Stimulated activated memory B cell treated with anti-CD40 and anti-IgM and Interleukin-4, amounts not matched to agents 10 μg/mL and 1 μg/mL and 100 μg/mL, for 72 hours (primary cell): ENCODE measurements at places on chromosomes 3 and 15.

GRCh38 chr3:117404730-117405129 is 695.2 kb downstream of the TUSC7 start:
- no peaks in the 10 kb centered on the region for H3K4me1 ChIP-seq
- no peak for ATAC-seq
- H3K27ac ChIP-seq: no peak overlapping the region
- no peaks in the 10 kb centered on the region for H3K36me3 ChIP-seq

DNA sequence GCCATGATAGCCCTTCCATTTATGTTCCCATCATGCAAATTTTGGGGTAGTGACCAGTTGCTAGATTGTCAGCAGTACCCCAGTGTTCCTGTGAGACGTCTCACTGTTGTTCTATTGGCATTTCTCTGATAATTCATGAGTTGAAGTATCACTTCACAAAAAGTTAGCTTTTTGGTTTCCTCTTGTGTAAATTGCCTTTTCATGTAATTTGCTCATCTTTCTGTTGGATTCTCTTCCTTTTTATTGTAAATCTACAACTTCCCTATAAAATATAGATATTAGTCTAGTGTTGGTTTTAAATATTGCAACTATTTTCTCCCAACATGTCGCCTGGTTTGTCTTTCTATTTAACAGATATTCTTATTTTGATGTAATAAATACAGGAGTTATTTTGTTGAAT is 7.5 kb upstream of the A4GNT start:
- H3K27me3 ChIP-seq: peaks cover 22% of the 10 kb centered on the region
- H3K4me3 ChIP-seq: no peak overlapping the region
- peaks cover 25% of the 10 kb centered on the region for H3K4me1 ChIP-seq
- no peak for ATAC-seq

GRCh38 chr3:139636511-139636910 is 41.3 kb downstream of the NMNAT3 start:
- no peak for ATAC-seq
- no peak overlapping the region for H3K4me3 ChIP-seq
- H3K36me3 ChIP-seq: no peaks in the 10 kb centered on the region

- peaks cover 25% of the 10 kb centered on the region for H3K4me1 ChIP-seq
- no peak overlapping the region for H3K4me3 ChIP-seq
- ATAC-seq: no peak
Observed at GRCh38 chr3:194312743-194313281, 38.3 kb downstream of the CPN2 start.

GRCh38 chr3:17356585-17356984 is 385.8 kb downstream of the TBC1D5 start:
- no peaks in the 10 kb centered on the region for H3K4me1 ChIP-seq
- H3K27me3 ChIP-seq: no peaks in the 10 kb centered on the region
- no peak overlapping the region for H3K4me3 ChIP-seq
- peaks cover 36% of the 10 kb centered on the region for H3K36me3 ChIP-seq
- no peak for ATAC-seq

- no peak for ATAC-seq
- no peaks in the 10 kb centered on the region for H3K27me3 ChIP-seq
- no peak overlapping the region for H3K4me3 ChIP-seq
- H3K36me3 ChIP-seq: no peaks in the 10 kb centered on the region
- H3K4me1 ChIP-seq: no peaks in the 10 kb centered on the region
Observed at GRCh38 chr3:60917141-60917540, 334.1 kb downstream of the FHIT start.

DNA sequence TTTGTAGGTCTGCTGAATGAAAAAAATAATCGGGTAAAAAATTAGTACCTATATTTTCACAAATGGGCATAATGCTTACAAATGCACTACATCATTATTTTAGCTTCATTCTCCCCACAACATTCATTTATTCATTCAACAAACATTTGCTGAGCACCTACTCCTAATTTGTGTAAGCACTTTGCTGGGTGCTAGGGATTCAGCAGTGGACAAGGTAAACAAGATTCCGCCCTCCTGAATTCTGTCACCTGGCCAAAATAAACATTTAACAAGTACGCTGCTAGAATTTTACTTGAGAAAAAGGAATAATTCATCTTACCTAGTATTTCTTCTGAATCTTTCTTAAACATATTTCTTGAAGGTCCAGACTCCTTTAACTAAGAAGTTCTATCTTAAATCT is 72.1 kb downstream of the TIGIT start:
- no peak overlapping the region for H3K4me3 ChIP-seq
- peaks cover 19% of the 10 kb centered on the region for H3K36me3 ChIP-seq
- peaks cover 16% of the 10 kb centered on the region for H3K4me1 ChIP-seq

GRCh38 chr3:112605285-112605684 is 35.7 kb downstream of the CCDC80 start:
- H3K4me1 ChIP-seq: peaks cover 14% of the 10 kb centered on the region
- no peak overlapping the region for H3K4me3 ChIP-seq
- H3K36me3 ChIP-seq: no peaks in the 10 kb centered on the region
- H3K27ac ChIP-seq: no peak overlapping the region

DNA sequence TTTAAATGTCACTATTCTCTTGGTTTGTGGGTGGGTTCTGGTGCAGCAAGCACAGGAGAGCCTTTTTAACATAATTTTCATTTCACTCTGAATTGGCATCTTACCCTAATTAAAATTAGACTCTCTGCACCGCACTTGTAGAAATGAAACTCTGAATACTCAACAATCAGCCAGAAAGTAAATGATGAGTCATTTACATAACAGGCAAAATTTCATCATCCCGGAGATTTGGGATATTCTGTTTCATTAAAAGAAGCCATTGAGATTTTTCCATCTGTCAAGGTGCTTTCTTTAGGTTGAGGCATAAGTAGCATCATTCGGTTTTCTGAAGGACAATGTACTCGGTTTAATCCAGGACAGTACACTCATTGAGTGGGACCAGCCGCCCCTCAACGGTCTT is 111.0 kb downstream of the RFTN1 start:
- ATAC-seq: no peak
- H3K4me3 ChIP-seq: no peak overlapping the region
- H3K27ac ChIP-seq: no peak overlapping the region
- H3K4me1 ChIP-seq: peaks cover 51% of the 10 kb centered on the region

DNA sequence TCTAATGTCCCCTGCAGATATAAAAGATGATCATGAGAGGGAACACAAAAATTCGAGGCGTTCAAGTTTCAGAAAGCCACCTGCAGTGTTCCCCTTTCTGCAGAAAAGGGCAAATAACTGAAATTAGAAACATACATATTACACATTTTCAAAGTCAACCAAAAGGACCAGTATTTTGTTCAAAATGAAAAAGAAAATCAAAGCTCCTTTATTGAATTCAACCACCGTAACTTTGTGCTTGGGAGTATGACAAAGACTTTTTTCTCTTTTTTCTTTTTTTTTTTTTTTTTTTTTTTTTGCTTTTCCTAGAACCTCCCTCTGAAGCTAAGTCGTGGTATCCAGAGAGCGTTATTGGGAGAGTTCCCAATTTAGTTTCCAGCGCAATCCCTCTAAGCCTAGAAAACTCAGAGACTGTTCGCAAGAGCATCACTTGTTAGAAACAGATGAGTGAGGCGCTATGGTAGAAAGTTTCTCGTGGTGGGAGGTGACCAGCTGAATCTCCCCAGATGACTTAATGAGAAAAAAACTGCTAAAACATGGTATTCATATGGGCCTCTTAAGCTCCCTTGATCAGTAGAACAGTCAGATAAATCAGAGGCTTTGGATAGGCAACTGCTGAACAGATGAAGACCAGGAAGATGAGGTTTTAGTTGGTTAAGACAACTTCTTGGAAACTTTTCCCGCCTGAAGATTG is 77.4 kb downstream of the MB21D2 start:
- no peak overlapping the region for H3K4me3 ChIP-seq
- peaks cover 43% of the 10 kb centered on the region for H3K4me1 ChIP-seq
- peaks cover 7% of the 10 kb centered on the region for H3K36me3 ChIP-seq
- peaks cover 10% of the 10 kb centered on the region for H3K27me3 ChIP-seq
- peak overlapping the region; percentile 31 for H3K27ac ChIP-seq

- H3K27ac ChIP-seq: no peak overlapping the region
- no peak overlapping the region for H3K4me3 ChIP-seq
- H3K4me1 ChIP-seq: peaks cover 22% of the 10 kb centered on the region
- no peaks in the 10 kb centered on the region for H3K27me3 ChIP-seq
- ATAC-seq: no peak
Observed at GRCh38 chr3:4478261-4478660, 11.2 kb upstream of the SUMF1 start.

DNA sequence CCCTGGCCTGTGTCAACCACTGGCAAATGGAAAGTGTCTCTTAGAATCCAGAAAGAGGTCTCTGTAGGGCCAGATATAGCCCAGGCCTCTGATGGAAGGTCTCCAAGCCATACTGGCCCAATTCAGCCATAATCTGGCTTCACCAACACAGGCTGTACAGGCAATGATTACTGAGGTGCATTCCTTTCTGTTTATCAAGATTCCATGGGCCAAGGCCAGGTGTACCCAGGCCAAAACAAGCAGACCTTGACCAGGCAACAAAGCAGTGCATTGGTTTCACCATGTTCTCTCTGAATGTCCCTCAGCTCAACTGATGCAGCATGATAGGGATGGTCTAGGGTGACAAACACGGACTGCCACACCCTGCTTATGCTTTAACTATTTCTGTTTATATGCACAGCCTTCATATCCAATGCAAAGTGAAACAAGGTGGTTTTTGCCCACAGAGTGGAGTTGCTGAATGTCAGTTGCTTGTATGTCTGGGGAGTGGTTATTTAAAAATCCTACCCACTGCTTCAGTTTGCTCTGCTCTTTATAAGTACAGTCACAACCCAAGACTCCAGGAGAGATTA is 25.2 kb downstream of the CCNL1 start:
- H3K36me3 ChIP-seq: peaks cover 2% of the 10 kb centered on the region
- H3K4me3 ChIP-seq: no peak overlapping the region
- H3K27ac ChIP-seq: no peak overlapping the region
- H3K4me1 ChIP-seq: peaks cover 11% of the 10 kb centered on the region
- no peaks in the 10 kb centered on the region for H3K27me3 ChIP-seq

GRCh38 chr15:35358824-35359223 is 187.1 kb downstream of the DPH6 start:
- H3K27ac ChIP-seq: no peak overlapping the region
- H3K36me3 ChIP-seq: peaks cover under 1% of the 10 kb centered on the region
- no peaks in the 10 kb centered on the region for H3K27me3 ChIP-seq
- no peak overlapping the region for H3K4me3 ChIP-seq
- no peaks in the 10 kb centered on the region for H3K4me1 ChIP-seq
- no peak for ATAC-seq

DNA sequence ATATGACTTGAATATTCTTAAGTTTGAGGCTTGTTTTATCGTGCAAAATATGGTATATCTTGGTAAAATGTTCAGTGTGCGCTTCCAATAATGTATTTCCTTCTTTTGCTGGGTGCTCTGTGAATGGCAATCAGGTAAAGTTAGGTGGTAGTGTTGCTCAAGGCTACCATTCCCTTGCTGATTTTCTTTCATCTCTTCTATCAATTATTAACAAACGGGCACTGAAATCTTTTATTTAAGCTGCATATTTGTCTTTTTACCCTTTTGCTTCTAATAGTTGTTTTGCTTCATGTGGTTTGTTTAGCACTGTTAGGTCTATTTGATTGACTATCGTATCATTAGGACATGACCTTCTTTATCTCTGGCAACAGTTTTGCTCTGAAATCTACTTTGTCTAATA is 242.3 kb downstream of the CTNNB1 start:
- no peaks in the 10 kb centered on the region for H3K4me1 ChIP-seq
- H3K4me3 ChIP-seq: no peak overlapping the region
- no peak for ATAC-seq
- peaks cover 22% of the 10 kb centered on the region for H3K36me3 ChIP-seq

- H3K27ac ChIP-seq: no peak overlapping the region
- peaks cover 77% of the 10 kb centered on the region for H3K4me1 ChIP-seq
- H3K27me3 ChIP-seq: no peaks in the 10 kb centered on the region
- ATAC-seq: no peak
Observed at GRCh38 chr3:179166561-179167201, 18.5 kb downstream of the PIK3CA start.

GRCh38 chr15:40320931-40321371 is 2.5 kb upstream of the INAFM2 start:
- H3K4me1 ChIP-seq: peaks cover 45% of the 10 kb centered on the region
- ATAC-seq: no peak
- no peak overlapping the region for H3K27ac ChIP-seq
- H3K36me3 ChIP-seq: no peaks in the 10 kb centered on the region
- H3K27me3 ChIP-seq: peaks cover 14% of the 10 kb centered on the region
- H3K4me3 ChIP-seq: no peak overlapping the region

DNA sequence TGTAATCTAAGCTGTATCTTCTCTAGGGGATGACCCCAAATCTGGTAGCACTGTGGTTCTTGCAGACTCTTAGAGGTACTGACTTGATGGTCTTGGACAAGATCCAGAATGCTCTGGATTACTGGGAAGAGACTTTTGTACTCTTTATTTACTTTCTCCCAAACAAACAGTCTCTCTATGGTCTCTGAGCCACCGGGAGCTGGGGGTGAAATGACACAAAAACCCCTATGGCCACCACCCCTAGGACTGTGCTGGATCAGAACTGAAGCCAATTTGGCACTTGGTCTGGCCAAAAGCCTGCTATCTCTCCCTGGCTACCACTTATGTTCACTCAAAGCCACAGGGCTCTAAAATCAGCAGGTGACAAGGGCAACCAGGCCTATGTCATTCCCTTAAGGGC is 50.2 kb upstream of the SI start:
- H3K36me3 ChIP-seq: no peaks in the 10 kb centered on the region
- no peak overlapping the region for H3K4me3 ChIP-seq
- H3K27ac ChIP-seq: no peak overlapping the region
- H3K4me1 ChIP-seq: no peaks in the 10 kb centered on the region

GRCh38 chr3:133258358-133258757 is 141.5 kb upstream of the BFSP2 start:
- no peak overlapping the region for H3K27ac ChIP-seq
- H3K4me3 ChIP-seq: no peak overlapping the region
- peaks cover 7% of the 10 kb centered on the region for H3K4me1 ChIP-seq
- H3K36me3 ChIP-seq: no peaks in the 10 kb centered on the region

GRCh38 chr15:77494073-77494867 is 73.6 kb downstream of the HMG20A start:
- H3K27me3 ChIP-seq: no peaks in the 10 kb centered on the region
- H3K4me3 ChIP-seq: no peak overlapping the region
- no peak overlapping the region for H3K27ac ChIP-seq
- H3K4me1 ChIP-seq: peaks cover 32% of the 10 kb centered on the region
- no peak for ATAC-seq

- H3K4me1 ChIP-seq: no peaks in the 10 kb centered on the region
- no peak overlapping the region for H3K4me3 ChIP-seq
Observed at GRCh38 chr3:121424549-121424948, 121.2 kb downstream of the POLQ start.

- no peak for ATAC-seq
- H3K4me1 ChIP-seq: no peaks in the 10 kb centered on the region
- no peak overlapping the region for H3K4me3 ChIP-seq
- no peaks in the 10 kb centered on the region for H3K27me3 ChIP-seq
- no peak overlapping the region for H3K27ac ChIP-seq
Observed at GRCh38 chr15:95895508-95895907, 435.0 kb upstream of the NR2F2 start.

DNA sequence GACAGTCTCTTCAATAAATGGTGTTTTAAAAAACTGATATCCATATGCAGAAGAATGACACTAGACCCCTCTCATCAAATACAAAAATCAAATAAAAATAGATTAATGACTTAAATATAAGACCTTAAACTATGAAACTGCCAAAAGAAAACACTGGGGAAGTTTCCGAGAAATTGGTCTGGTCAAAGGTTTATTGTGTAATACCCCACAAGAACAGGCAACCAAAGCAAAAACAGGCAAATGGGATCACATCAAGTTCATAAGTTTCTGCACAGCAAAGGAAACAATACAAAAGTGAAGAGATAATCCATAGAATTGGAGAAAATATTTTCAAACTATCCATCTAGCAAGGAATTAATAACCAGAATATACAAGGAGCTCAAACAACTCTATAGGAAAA is 126.2 kb downstream of the GOLIM4 start:
- ATAC-seq: no peak
- H3K27ac ChIP-seq: no peak overlapping the region
- no peaks in the 10 kb centered on the region for H3K4me1 ChIP-seq
- peaks cover 11% of the 10 kb centered on the region for H3K27me3 ChIP-seq
- H3K36me3 ChIP-seq: no peaks in the 10 kb centered on the region
- H3K4me3 ChIP-seq: no peak overlapping the region
